Caco-2 (cell line): ENCODE measurements at places on chromosomes 16 and 17.
A peak's percentile ranks its signal among the peaks of the same experiment; 100 is the strongest.

GRCh38 chr16:27424772-27425498, 23.0 kb downstream of the IL21R start:
- DNase-seq, result no peak

GRCh38 chr17:79627184-79627765, 16.4 kb upstream of the RBFOX3 start:
- DNase-seq, result peak; percentile 28

DNA sequence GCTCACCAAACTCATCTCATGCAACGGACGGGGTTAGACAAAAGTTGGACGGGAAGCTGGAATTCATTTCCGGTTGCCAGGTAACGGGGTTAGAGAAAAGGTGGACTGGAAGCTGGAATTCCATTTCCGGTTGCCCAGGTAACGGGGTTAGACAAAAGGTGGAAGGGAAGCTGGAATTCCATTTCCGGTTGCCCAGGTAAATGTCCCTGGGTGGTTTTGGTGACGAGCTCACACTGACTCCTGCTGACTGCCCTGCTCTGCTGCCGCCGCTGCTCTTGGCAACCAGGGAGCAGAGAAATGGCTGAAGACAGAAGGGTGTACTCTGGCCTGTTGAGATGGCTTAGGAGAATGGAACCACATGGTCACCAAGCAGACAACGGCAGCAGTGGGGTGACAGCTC, 170.3 kb upstream of the RPH3AL start:
- DNase-seq, result no peak

- DNase-seq, result no peak
Observed at GRCh38 chr16:87057211-87057881, 259.8 kb downstream of the C16orf95 start.

GRCh38 chr17:49000943-49001342, 3.8 kb downstream of the IGF2BP1 start:
- DNase-seq, result no peak

GRCh38 chr17:9408868-9409829, 166.5 kb downstream of the STX8 start:
- peak; percentile 30 for DNase-seq

DNA sequence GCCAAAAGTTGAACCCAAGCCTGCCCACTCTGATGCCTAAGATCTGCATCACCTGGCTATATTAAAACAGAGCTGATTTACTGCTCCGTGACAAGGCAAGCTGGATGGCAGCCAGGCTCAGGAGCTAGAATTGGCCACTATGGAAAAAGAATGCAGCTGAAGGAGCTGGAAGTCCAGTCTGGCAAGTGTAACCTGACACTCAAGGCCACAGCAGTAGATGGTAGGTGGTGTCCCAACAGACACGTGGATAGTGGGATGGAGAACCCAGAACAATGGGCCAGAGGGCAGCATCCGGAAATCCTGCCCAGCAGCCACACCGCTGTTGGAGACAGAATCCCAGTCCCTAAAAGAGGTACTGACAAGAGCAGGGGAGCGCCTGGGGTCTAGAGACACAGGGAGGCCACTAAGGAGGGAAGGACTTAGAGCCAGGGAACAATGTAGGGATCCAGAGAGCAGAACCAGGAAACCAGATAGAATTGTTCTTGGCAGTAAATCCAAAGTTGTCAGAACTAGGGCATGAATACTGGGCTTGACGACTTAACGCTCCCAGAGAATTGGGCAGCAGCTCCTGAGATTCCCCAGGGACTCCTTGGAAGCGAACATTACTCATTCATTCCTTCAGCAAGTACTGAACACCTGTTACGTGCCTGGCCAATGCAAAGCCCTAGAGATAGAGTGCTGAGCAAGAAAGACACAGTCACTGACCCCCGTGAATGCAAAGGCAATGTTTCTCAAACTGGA, 85.7 kb downstream of the CDYL2 start:
- DNase-seq, result no peak
